GM03348 (cell line): ENCODE measurements at places on chromosomes 13 and 19.

- no peak for DNase-seq
These were observed 453.4 kb upstream of the ZNF507 start for GRCh38 chr19:31892060-31892459.

DNA sequence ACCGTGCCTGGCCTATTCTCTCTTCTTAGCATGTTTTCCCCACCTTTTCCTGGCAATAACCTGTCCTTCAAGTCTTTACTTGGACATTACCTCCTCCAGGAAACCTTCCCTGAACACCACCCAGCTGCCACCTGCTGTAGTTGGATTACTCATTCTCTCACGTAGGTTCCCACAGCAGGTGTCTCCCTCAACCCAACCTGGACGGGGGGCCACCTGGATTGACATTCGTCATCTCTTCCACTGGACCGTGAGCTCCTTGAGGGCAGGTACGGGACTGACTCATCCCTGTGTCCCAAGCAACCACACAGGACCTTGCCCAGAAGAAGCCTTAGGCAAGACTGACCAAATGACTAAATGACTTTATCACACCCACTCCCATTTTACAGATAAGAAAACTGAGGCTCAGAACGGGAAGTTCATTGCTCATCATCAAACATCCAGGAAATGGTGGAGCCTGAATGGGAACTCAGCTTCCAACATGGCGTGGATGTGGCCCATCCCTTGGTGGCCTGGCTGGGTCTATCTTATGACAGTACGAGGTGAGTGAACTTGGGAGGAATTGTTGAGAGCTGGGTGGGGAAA is 3.5 kb upstream of the KLK6 start:
- DNase-seq, result no peak

GRCh38 chr13:103004661-103005345 is 61.4 kb downstream of the SLC10A2 start:
- DNase-seq, result no peak

DNA sequence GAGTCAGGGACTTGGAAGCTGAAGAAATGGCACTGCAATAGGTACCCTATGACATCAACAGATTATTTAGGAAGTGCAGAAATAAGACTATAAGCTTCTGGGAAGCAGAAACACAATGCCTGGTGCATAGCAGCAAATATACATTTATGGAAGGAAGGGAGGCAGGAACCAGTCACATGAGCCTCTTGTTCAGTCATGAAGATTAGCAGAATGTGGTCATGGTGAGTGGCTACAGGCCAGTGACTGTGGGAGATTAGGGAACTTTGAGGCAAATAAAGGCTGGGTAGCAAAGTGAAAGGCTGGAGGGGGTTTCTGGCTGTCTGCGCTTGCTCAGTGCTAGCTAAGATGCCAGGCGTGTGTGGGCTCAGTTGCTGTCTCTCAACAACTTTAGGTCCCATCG is 96.3 kb downstream of the EPSTI1 start:
- no peak for DNase-seq

DNA sequence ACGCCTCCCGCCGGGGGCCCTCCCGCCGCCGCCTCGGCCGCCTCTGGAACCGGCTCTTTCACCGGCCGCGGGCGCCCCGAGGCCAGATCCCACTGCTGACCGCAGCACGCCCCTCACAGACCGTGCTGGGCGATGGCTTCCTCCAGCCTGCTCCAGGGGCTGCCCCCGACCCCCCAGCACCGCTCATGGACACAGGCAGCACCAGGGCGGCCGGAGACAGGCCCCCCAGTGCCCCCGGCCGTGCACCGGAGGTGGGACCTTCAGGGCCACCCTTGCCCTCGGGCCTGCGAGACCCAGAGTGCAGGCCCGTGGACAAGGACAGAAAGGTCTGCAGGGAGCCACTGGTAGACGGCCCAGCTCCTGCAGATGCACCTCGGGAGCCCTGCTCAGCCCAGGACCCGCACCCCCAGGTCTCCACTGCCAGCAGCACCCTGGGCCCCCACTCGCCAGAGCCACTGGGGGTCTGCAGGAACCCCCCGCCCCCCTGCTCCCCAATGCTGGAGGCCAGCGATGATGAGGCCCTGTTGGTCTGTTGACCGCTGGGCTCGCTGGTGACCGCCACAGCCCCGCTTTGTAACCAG is 13.0 kb downstream of the LRP3 start:
- no peak for DNase-seq

DNA sequence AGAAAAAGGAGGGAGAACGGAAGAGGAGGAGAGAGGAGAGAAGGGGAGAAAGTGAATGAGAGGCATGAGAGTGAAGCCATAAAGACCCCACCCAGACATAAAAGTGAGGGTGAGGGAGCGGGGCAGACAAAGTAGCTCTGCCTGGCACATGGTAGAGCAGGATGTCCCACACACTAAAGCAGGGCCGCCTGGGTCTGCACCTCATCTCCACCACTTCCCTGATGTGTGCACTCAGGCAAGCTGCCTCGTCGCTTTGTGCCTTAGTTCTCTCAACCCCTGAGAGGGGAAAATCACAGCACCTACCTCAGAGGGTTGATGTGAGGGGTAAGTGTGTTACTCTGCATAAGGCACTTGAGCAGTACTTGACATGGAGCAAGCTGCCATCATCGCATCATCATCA is 488.1 kb downstream of the COG6 start:
- no peak for DNase-seq

- DNase-seq, result no peak
These were observed 23.4 kb downstream of the ZNF560 start for GRCh38 chr19:9474975-9475374.

- DNase-seq, result no peak
These were observed 5.9 kb downstream of the ANO8 start for GRCh38 chr19:17328517-17329365.

DNA sequence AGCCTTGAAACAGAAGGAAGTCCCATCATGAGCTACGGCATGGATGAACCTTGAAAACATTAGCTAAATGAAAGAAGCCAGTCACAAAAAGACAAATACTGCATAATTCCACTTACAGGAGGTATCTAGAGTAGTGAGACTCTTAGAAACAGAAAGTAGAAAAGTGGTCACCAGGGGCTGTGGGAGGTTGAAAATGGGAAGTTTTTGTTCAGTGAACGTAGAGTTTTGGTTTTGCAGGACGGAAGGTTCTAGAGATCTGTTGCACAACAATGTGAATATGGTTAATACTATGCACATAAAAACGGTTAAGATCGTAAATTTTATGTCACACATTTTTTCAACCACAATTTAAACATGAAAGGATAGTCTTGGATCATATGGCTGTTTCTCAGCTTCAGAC is 11.9 kb upstream of the SLC10A2 start:
- no peak for DNase-seq

DNA sequence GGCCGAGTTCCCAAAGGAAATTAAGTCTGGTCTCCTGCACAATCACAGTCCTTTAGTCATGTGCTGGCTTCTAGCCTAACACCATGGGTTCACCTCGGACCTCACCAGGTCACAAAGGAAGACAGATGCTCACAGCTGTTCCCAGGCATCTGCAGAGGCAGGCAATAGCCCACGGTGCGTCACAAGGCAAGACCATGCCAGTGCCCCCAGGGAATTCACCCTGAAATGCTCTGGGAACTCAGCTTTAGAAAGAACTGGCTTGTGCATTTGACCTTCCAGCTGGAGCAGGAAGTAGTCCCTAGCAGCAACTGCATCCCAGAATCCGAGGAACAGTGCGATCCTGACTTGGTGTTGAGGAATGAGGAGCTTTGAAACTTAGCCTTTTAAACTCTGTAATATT is 96.8 kb upstream of the WASF3 start:
- DNase-seq, result no peak

DNA sequence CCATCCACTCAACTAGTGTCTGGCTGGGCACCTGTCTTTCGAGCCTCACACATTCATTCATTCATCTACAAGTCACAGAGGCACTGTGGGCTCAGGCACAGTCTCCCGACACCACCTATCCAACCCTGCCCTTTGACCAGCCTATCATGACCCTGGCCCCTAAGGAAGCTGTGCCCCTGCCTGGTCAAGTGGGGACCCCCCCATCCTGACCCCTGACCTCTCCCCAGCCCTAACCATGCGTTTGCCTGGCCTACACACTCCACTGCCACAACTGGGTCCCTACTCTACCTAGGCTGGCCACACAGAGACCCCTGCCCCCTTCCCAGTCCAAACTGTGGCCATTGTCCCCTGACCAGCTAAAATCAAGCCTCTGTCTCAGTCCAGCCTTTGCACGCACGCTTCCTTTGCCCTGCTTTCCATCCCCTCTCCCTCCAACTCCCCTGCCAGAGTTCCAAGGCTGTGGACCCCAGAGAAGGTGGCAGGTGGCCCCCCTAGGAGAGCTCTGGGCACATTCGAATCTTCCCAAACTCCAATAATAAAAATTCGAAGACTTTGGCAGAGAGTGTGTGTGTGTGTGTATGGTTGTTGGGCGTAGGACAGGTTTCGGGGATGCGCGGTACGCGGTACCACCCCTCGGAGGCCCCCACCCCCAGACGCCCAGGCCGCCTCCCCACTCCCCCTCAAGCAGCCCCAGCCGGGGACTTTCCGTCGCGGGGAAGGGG is 404 bp upstream of the IL27RA start:
- no peak for DNase-seq

- no peak for DNase-seq
These were observed 100.3 kb upstream of the PCDH17 start for GRCh38 chr13:57531256-57531655.

- no peak for DNase-seq
These were observed 245.0 kb downstream of the ABCC4 start for GRCh38 chr13:95056266-95056665.

- no peak for DNase-seq
These were observed 513.0 kb downstream of the IRS2 start for GRCh38 chr13:109273326-109273751.

DNA sequence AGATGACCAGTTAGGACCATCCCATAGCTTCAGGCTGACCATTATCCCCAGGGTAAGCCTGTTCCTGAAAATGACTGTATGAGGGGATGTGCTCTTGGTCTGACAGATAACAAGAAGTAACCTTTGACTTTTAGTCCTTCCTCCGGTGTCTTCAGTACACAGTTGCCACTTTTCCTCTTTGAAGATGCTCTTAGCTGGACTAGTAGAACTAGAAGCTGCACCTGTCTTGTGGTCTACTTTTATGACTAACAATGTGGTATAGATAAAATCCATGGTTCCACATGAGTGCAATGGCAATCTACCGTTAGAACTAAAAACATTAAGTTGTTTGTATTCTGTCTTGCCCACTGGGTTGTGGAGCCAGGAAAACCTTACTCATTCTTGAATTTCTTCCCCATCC is 5.9 kb upstream of the RUBCNL start:
- DNase-seq, result no peak
